Activated naive CD8-positive, alpha-beta T cell treated with anti-CD3 and anti-CD28 coated beads for 36 hours (primary cell): ENCODE measurements at places on chromosomes 13 and 19. TPM values are rescaled to one million over a fixed set of nuclear protein-coding genes. Genes with fewer than 3 reads are reported as not detected.

ZNF223 gene
- total RNA-seq: 1.8 TPM

ADGRE3 gene
- not detected for total RNA-seq

MEGF8 gene
- 7.6 TPM for total RNA-seq

FAM83E gene
- 4.4 TPM for total RNA-seq

CDC16 gene
- total RNA-seq: 73.0 TPM

SLC15A1 gene
- total RNA-seq: not detected

FUT2 gene
- not detected for total RNA-seq

SIGLECL1 gene
- not detected for total RNA-seq

C19orf67 gene
- not detected for total RNA-seq

ZNF560 gene
- 0.60 TPM for total RNA-seq

MAP2K7 gene
- 31.8 TPM for total RNA-seq

PPM1N gene
- total RNA-seq: 1.9 TPM

ZSCAN18 gene
- total RNA-seq: 23.9 TPM

SMIM7 gene
- 59.2 TPM for total RNA-seq
